Effector memory CD8-positive, alpha-beta T cell (primary cell): ENCODE measurements at places on chromosomes 13 and 19.

DNA sequence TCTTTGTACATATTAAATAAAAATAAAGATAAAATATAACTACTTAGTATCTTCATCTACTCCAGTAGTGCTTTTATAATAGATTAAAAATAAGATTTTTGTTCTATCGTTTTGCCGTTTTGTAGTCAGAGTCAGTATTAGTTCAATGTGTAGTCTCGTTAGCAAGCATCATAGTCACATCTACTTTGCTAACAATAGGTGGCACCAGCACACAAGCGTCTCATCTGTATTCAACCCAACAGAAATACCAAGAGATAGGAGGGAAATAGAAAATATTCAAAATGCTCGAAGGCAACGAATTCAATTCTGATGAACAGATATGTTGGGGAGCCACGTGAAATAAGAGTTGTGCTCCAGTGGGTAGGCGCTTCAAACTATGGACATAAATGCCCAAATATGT lies 21.4 kb upstream of the MICU2 start:
- H3K4me3 ChIP-seq: no peak overlapping the region
- no peaks in the 10 kb centered on the region for H3K36me3 ChIP-seq
- DNase-seq: no peak
- no peaks in the 10 kb centered on the region for H3K4me1 ChIP-seq

DNA sequence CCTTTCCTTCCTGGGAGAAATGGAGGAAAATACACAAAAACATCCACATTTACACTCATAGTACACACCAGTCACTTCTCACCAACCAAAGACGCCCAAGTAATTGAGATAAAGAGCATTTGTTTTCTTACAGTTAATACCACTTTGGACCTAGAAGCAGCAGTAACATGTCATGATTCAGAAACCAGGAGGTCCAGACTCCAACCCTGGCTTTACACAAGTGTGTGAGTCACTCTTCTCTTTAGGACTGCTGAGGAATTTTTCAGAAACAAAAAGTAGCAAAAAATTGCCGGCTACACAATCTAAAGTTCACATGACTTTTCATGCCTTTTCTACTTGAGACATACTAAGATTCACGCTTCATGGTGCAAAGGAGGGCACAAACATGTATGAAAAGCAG lies 42.1 kb downstream of the TUBGCP3 start:
- H3K4me3 ChIP-seq: no peak overlapping the region
- no peaks in the 10 kb centered on the region for H3K27me3 ChIP-seq
- H3K27ac ChIP-seq: no peak overlapping the region
- H3K4me1 ChIP-seq: no peaks in the 10 kb centered on the region
- no peak for DNase-seq

- H3K4me3 ChIP-seq: no peak overlapping the region
- no peaks in the 10 kb centered on the region for H3K36me3 ChIP-seq
These were observed 178.8 kb upstream of the KL start for GRCh38 chr13:32837307-32837972.

- H3K27me3 ChIP-seq: no peaks in the 10 kb centered on the region
- peaks cover 13% of the 10 kb centered on the region for H3K36me3 ChIP-seq
- H3K4me3 ChIP-seq: no peak overlapping the region
These were observed 13.4 kb downstream of the THOP1 start for GRCh38 chr19:2798733-2799132.

DNA sequence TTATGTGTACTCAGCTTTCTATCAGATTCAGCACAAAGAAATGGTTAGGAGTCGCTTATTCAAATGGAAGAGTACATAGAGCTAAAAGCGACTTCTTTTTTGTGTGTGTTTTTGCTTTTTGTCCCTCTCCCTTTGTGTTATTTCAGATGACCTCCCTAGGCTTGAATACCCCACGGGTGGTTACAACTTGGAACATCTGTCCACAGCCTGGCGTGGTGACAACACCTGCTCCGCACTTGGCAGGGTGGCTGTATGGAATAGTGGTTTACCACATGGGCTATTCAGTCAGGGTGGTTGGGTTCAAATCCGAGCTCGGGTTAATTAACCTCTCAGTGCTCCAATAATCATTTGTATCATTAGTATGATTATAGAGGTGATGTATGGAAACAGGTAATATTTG lies 151.6 kb upstream of the FREM2 start:
- no peaks in the 10 kb centered on the region for H3K36me3 ChIP-seq
- no peak overlapping the region for H3K27ac ChIP-seq
- H3K4me1 ChIP-seq: no peaks in the 10 kb centered on the region
- no peaks in the 10 kb centered on the region for H3K27me3 ChIP-seq
- H3K4me3 ChIP-seq: no peak overlapping the region

- H3K4me3 ChIP-seq: no peak overlapping the region
- H3K36me3 ChIP-seq: no peaks in the 10 kb centered on the region
- H3K4me1 ChIP-seq: no peaks in the 10 kb centered on the region
- no peak overlapping the region for H3K27ac ChIP-seq
These were observed 157.5 kb downstream of the DNAJC15 start for GRCh38 chr13:43180837-43181236.

DNA sequence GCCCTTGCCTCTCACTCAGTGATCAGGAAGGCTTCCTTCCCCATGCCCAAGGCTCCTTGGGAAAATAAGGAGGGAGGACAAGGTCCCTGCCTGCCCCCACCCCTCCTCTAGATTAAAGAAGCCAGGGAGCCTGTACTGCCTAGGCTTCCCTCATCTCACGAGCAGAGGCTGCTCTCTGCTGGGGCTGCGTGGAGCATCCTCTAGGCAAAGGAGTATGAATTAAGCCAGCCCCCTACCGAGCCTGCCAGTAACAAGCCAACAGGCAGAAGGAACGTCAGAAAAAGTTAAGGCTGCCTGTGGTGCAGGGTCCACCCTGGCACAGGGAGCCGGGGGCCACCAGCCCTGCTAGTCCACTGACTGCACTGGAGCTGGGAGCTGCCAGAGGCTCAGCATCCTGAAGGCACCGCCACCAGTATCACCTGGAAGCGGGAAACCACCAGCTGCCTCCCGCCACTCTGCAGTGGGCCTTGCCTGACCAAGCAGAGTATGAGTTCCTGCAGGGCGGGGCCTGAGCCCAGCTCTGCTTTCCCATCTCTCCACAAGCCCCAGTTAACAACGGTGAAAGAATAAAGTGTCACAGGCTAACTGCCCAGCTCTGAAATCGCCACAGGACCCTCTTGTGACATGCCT lies 6.8 kb downstream of the NAPA start:
- H3K4me1 ChIP-seq: peaks cover 43% of the 10 kb centered on the region
- DNase-seq: no peak
- peaks cover 47% of the 10 kb centered on the region for H3K36me3 ChIP-seq
- no peak overlapping the region for H3K27ac ChIP-seq
- no peaks in the 10 kb centered on the region for H3K27me3 ChIP-seq

GRCh38 chr13:39259371-39260140 lies 221.3 kb downstream of the NHLRC3 start:
- no peaks in the 10 kb centered on the region for H3K27me3 ChIP-seq
- H3K4me3 ChIP-seq: no peak overlapping the region

GRCh38 chr13:110327051-110327721 lies 20.1 kb downstream of the COL4A2 start:
- H3K36me3 ChIP-seq: no peaks in the 10 kb centered on the region
- H3K27ac ChIP-seq: no peak overlapping the region
- DNase-seq: no peak
- H3K27me3 ChIP-seq: peaks cover 42% of the 10 kb centered on the region

- no peaks in the 10 kb centered on the region for H3K4me1 ChIP-seq
- H3K4me3 ChIP-seq: no peak overlapping the region
- no peaks in the 10 kb centered on the region for H3K27me3 ChIP-seq
- no peak overlapping the region for H3K27ac ChIP-seq
These were observed 553.9 kb downstream of the RFC3 start for GRCh38 chr13:34371645-34372395.

GRCh38 chr13:75541287-75541686 lies 3.6 kb upstream of the COMMD6 start:
- peaks cover 2% of the 10 kb centered on the region for H3K36me3 ChIP-seq
- no peaks in the 10 kb centered on the region for H3K27me3 ChIP-seq
- no peak for DNase-seq
- H3K4me3 ChIP-seq: no peak overlapping the region
- H3K27ac ChIP-seq: no peak overlapping the region

DNA sequence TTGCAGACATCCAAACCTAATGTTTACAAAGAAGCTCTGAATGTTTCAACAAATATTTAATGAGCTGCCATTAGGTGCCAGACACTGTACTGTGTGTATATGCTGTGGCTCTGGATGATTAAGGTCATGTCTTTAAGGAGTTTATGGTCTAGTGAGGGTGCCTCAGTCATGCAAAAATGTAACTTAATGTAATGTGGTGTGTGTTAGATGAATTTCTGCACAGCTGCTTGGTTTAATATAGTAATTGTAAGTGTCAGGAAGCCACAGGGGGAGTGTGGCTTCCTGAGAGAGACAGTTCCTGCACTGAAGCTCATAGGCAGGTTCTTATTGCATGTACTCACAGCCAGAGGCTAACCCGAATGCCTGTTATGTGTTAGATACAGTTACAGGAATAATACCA lies 43.3 kb downstream of the SPATA13 start:
- no peaks in the 10 kb centered on the region for H3K27me3 ChIP-seq
- peaks cover 16% of the 10 kb centered on the region for H3K4me1 ChIP-seq
- DNase-seq: no peak
- H3K4me3 ChIP-seq: peak overlapping the region; percentile 35

DNA sequence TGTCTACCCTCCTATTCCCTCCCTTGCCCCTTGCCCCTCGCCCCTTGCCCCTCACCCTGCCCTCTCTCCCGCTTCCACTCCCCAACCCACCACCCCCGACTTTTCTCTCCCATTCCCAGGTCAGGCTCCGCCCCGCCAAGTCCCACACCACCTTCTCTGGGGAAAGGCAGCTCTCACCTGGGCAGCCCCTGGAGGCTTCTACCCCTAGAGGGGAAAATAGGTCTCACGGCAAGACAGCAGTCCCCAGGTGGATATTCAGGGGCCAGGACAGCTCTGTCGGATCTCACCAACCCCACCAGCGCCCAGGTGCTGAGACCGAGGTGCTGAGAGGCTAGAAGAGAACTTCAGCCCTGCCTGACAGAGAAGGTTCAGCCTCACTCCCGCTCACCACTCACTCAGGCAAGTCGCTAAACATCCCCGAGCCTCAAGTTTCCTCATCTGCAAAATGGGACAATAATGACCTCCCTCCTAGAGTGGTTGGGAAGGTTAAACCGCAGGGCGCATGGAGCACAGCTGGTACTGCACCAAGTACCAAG lies 1.4 kb upstream of the ERFL start:
- H3K36me3 ChIP-seq: peaks cover 6% of the 10 kb centered on the region
- DNase-seq: no peak
- H3K27ac ChIP-seq: peak overlapping the region; percentile 78
- no peak overlapping the region for H3K4me3 ChIP-seq

GRCh38 chr19:40414542-40415535 lies 1.7 kb upstream of the PRX start:
- H3K4me3 ChIP-seq: no peak overlapping the region
- peaks cover 15% of the 10 kb centered on the region for H3K4me1 ChIP-seq
- peak overlapping the region; percentile 23 for H3K27ac ChIP-seq
- H3K27me3 ChIP-seq: peaks cover 12% of the 10 kb centered on the region

DNA sequence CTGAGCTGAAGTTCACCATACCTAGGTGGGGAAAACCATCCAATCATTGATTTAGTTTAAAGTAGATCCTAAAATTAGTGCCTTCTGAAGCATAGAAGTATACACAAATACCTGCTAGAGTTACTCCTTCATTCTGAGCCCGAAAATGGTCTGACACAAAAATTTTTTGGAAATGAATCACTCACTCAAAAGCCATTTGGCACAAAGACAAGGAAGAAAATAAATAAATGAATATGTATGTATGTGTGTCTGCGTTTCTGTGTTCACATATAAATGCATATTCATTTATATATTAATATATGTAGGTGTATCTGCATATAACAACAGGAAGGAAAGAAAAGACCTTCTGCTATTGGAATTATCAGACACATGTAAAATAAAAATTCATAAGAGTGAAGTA lies 614.4 kb upstream of the PCDH9 start:
- H3K4me3 ChIP-seq: no peak overlapping the region
- no peaks in the 10 kb centered on the region for H3K4me1 ChIP-seq
- H3K27ac ChIP-seq: no peak overlapping the region
- H3K27me3 ChIP-seq: no peaks in the 10 kb centered on the region

- DNase-seq: no peak
- no peak overlapping the region for H3K4me3 ChIP-seq
- no peaks in the 10 kb centered on the region for H3K27me3 ChIP-seq
- H3K27ac ChIP-seq: peak overlapping the region; percentile 52
- H3K4me1 ChIP-seq: peaks cover 22% of the 10 kb centered on the region
These were observed 2.7 kb upstream of the ACTN4 start for GRCh38 chr19:38644719-38645118.

DNA sequence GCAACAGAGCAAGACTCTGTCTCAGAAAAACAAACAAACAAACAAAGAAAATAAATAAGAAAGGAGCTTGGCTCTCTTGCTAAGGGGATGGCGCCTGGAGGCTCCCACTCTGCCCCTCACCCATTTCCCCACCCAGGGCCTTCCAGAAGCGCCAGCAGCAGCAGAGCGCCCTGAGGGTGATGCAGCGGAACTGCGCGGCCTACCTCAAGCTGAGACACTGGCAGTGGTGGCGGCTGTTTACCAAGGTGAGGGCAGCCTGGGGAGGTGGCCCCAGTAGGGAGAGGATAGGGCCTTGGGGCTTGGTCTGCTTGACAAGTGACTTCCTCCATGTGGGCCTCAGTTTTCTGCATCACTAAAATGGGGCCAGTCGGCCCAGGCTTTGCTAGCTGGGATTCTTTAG lies 59.8 kb downstream of the MYH14 start:
- no peaks in the 10 kb centered on the region for H3K36me3 ChIP-seq
- H3K4me3 ChIP-seq: no peak overlapping the region
- peaks cover 37% of the 10 kb centered on the region for H3K27me3 ChIP-seq
- H3K27ac ChIP-seq: no peak overlapping the region
- DNase-seq: no peak

- no peak overlapping the region for H3K4me3 ChIP-seq
- H3K36me3 ChIP-seq: peaks cover 2% of the 10 kb centered on the region
- no peak for DNase-seq
- H3K4me1 ChIP-seq: peaks cover 19% of the 10 kb centered on the region
- H3K27me3 ChIP-seq: no peaks in the 10 kb centered on the region
These were observed 55.9 kb downstream of the ATP7B start for GRCh38 chr13:51955281-51955771.
